ENCODE measurements at places on chromosomes 11 and 22.
A peak's percentile ranks its signal among the peaks of the same experiment; 100 is the strongest.

- no peak for DNase-seq
Measured at GRCh38 chr11:92129811-92130210, 94.8 kb upstream of the FAT3 start.

- no peak for DNase-seq
Measured at GRCh38 chr22:26565889-26566288, 24.0 kb downstream of the TPST2 start.

- no peak for DNase-seq
Measured at GRCh38 chr11:18704698-18705097, 6.1 kb downstream of the TMEM86A start.

DNA sequence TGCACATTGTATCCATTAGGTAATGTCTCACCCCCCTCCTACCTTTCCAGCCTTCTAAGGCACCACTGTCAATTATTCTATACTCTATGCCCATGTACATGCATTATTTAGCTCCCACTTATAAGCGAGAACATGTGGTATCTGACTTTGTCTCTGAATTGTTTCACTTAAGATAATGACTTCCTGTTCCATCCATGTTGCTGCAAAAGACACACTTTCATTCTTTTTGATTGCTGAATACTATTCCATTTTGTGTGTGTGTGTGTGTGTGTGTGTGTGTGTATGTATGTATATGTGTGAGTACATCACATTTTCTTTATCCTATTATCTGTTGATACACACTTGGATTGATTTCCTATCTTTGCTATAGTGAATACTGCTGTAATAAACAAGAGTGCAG is 84.2 kb downstream of the PGR start:
- no peak for DNase-seq

DNA sequence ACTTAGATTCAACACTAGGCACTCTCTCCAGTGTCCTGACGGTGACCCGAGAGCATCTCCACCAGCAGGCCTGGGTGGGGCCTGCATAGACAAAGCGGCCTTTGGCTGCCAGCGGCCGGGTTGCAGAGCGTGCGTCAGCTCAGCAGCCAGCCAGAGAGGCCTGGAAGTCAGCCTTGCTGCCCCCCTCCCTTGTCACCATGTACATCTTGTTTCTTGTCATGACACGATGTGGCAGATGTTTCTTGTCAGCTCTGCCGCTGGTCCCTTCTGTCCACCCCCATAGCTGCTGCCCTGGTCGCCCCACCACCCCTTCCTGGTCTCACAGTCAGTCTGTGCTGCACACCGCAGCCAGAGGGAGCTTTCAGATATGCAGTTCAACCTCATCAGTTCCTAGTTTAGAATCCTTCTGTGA is 33.1 kb upstream of the CBX7 start:
- DNase-seq, result no peak

GRCh38 chr11:12455938-12456337 is 78.6 kb downstream of the PARVA start:
- peak; percentile 50 for DNase-seq

GRCh38 chr11:71249301-71249700 is 3.1 kb downstream of the SHANK2 start:
- DNase-seq, result no peak
